Right lung (tissue), 10 donors: ENCODE measurements at places on chromosomes 1 and 21. TPM values are rescaled to one million over a fixed set of nuclear protein-coding genes. Genes with fewer than 3 reads are reported as not detected.

- no peak for DNase-seq
Observed at GRCh38 chr1:39538531-39539251, 37.9 kb downstream of the PABPC4 start.

- DNase-seq, result no peak
Observed at GRCh38 chr1:113391649-113392271, 1.4 kb downstream of the MAGI3 start.

DNA sequence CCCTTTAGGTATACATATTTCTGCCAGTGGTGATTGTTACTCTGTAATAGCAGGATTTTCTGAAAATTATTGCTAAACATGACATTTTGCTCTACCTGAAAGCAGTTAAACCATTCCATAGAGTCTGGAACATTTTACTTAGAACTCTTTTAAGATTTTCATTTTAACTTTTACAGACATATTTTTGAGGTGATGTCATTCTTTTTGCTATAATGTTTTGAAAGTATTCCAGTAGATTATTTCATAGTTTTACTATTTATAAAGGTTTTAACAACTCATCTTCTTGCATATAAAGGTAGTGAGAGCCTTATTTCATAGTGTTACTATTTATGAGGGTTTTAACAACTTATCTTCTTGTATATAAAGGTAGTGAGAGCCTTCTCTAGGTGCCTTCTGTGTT is 42.9 kb downstream of the PTBP2 start:
- DNase-seq, result no peak

DNA sequence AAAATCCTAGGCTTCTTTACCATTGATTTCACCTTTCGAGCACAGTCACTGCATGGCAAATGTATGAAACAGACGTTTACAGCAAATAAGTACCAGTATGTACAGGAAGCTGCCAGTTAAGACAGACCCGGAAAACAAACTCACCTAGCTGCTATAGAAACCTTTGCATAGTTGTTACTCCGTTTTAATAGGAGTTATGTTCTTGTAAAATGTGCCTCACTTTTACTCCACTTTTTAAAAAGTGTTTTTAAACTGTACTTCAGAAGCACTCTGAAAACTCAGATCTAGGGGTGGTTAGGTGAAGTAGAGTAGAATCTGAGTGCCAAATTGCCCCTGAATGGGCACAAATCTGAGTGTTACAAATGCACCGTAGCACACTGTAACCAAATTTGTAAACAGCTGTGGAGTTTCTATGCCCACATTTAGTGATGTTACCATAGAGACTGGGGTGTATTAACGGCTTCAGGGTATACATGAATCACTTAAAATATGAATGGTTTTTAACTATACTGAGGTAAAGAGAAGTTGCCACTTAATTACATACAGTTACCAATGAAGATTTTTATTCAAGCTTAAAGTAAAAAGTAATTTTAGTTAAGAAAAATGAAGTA is 30.7 kb downstream of the CNIH4 start:
- DNase-seq, result no peak

DNA sequence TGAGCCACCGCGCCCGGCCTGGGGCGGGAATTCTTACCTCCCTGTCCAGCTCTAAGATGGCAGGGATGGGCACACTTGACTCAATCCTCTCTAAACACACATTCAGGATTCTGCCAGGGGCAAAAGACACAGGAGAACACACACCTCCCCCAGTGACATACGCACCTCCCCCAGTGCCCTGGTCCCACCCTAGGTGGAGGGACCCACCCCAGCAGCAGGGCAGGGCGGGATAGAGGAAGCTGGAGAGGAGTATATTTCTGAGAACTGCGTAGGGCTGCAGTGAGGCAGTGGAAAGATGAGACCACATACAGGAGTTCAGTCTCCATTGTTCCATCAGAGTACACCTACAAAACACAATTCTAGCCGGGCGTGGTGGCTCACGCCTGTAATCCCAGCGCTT is 92.5 kb downstream of the SDCCAG8 start:
- DNase-seq, result no peak

- DNase-seq, result no peak
Observed at GRCh38 chr1:196661345-196661744, 9.5 kb downstream of the CFH start.

CACNA1S gene
- polyA plus RNA-seq, result 0.13 TPM

AQP10 gene
- 0.14 TPM for polyA plus RNA-seq

NBPF6 gene
- not detected for polyA plus RNA-seq

RPTN gene
- polyA plus RNA-seq, result not detected

DDAH1 gene
- polyA plus RNA-seq, result 74.1 TPM
